Stimulated activated CD4-positive, alpha-beta T cell treated with anti-CD3 and anti-CD28 coated beads, Interleukin-15, amount 100 ng/mL, for 1 hour (primary cell): ENCODE measurements at places on chromosomes 6 and 20.

DNA sequence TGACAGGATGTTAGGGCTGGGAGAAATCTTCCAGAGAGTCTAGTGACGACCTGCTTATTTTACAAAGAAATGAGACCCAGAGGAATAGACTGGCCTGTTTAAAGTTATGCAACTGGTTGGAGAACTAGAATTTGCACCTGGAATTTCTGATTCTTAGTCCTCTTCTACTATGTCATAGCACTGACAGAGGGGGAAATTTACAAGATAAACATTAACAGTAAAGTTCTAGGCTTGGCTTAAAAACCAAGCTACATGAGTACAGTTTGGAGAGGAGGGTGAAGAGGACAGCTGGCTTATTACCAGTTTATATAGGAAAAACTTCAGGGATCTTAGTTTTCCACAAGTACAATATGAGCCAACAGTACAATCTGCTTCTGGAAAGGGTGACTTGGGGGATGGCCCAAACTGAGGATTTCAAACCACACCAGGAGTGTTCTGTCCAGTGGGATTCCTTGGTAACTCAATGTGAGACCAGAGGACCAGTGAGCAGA is 269.6 kb downstream of the CD109 start:
- DNase-seq, result no peak

DNA sequence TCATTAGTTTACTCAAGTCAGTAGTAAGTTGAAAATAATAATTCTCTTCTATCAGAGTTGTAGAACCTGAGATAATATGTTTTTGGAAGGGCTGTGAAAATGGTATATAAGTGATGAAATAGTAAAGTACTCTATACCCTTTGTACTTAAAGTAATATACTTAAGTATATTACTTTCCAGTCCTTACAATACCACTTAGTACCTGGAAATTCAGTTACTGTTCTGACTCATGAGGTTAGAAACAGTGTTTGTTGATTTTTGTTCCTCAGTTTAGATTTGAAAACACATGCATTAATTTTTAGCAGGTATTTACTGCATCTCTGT is 10.1 kb downstream of the TULP4 start:
- DNase-seq, result no peak

DNA sequence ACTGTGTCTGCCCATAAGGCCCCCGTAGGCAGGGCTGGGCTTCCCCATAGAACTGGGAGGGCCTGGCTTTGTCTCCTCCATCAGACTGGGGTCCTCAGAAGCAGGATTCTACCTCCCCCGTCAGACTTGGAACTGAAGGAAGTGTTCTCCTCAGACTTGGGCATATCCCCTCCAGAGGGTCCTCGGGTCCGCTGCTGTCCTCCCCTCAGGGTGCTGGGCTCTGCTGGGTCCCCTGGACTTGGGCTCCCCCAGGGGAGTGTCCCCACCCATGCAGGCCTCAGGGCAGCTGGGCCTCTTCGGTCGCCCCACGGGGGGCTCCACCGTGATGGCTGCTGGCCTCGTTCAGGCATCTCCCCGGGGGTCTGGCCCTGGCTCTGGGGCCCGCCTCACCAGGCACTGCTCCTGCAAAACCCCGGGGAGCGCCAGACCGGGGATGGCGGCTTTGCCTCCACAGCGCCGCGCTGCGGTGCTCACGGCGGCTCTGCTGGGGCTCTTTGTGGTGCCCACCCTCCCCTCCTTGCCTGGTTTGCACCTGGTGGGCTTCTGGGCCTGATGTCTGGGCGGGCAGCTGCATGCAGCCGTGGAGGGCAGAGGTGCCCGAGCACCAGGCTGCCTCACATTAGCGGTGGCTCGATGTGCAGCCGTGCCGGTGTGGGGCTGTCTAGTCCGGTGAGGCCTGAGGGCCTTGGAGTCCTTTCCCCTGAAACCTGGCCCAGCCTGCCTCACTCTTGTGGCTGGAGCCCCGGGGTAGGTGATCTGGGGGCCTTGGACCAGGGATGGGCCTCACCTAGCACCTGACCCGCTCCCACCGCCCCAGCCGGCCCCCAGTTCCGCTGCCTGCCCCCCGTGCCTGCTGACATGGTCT is 13.9 kb downstream of the COL20A1 start:
- no peak for DNase-seq

DNA sequence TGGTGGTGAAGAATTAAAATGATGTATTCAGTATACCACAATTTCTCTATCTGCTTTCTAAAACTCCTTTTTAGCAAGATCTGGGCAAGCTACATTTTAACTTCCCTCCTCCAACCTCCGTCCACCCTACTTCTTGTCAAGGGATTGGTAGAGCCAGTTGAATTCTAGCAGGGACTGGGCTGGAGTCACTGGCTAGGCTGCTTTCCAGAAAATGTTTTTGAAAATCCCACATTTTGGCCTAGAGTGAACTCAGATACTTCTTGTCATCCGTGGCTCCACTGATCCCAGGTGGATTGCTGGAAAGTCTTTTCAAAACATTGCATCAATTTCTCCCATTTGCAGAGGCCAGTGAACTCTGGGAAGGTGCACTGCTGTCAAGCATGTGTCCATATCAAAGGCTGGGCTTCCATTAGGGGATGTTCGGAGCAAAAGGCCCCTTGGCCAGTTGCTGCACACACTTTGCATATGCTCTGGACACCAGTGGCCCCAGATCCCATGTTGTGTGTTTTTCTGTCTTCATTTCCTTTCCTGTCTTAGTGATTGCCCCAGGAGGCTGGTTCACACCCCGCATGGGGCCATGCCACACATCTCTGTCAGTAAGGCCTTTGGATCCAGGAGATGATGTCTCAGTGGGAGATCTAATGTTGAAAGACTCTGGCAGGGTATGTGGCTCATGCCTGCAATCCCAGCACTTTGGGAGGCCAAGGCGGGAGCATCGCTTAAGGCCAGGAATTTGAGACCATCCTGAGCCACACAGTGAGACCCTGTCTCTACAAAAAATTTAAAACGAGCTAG is 11.3 kb upstream of the KCNK16 start:
- DNase-seq, result no peak

- no peak for DNase-seq
These were observed 5.5 kb downstream of the C6orf141 start for GRCh38 chr6:49555951-49556350.
